DMS 273 treated with DMSO at 0.1 percent for 48 hours (cell line): ENCODE measurements at places on chromosomes 2 and 18.

DNA sequence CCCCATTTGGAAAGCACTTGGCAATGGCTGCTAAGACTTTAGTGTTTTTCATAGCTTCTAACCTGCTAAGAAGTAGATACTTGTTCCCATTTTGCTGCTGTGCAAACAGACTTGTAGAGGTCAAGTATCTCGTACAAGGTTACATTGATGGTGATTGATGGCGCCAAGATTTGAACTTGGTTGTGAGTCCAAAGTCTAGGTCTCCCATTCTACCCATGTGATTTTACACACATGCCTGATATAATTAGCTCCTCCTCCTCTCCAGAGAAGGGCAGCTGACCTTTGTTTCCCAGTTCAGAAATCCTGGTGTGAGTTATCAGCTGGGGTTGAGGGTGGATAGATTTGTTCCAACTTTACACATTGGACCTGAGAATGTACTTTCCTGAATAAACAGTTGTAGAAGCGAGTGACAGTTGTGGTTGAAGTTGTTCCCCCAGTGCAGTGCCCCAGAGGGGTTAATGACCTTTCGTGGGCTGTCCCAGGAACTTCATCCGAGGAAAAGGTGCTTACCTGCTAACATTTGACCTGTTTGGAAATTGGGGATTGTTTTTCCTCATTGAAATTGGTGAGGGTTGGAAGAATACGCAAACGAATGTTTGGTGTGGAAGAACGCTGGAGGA is 10.4 kb downstream of the TCF7L1 start:
- DNase-seq = no peak

- no peak for DNase-seq
Measured at GRCh38 chr2:12498704-12499103, 218.0 kb upstream of the TRIB2 start.

- no peak for DNase-seq
Measured at GRCh38 chr2:224027070-224027469, 12.0 kb downstream of the SERPINE2 start.

DNA sequence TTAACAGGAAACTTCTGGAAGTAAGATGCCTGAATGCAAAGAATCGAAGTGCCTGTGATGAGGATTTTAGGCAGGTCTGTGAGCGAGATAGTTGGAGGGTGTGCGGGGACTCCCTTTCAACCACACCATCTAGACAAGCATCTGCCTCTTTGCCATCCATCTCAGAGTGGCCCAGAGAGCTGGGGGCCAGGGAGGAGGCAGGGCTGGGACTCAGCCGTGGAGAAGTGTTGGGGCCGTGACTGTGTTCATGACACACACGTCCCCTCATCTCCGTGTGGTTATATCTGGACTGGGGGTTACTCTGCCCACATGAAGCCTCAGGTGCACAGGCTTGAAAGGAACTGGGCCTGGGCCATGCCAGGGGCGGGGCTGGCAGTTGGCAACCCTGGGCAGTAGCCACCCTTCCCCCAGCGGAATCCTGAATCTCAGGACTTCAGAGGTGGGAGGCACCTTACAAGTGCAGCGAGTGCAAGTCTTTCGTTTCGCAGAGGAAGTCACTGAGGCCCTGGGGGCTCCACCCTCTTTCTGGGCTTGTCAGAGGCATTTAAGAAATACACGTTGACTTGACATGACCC is 112.5 kb downstream of the SLC4A3 start:
- no peak for DNase-seq

DNA sequence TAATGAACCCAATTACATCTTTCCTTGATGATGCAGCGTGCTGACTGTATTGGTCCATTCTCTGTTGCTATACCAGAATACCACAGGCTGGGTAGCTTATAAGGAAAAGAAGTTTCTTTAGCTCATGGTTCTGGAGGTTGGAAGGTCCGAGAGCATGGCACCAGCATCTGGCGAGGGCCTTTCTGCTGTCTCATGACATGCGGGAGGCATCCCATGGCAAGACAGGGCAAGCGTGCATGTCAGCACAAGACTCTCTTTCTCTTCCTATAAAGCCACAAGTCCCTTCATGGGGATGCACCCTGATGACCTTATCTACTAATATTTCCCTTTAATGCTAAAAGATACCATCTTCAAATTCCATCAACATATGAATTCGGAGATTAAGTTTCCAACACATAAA is 122.8 kb upstream of the FHL2 start:
- DNase-seq = no peak

DNA sequence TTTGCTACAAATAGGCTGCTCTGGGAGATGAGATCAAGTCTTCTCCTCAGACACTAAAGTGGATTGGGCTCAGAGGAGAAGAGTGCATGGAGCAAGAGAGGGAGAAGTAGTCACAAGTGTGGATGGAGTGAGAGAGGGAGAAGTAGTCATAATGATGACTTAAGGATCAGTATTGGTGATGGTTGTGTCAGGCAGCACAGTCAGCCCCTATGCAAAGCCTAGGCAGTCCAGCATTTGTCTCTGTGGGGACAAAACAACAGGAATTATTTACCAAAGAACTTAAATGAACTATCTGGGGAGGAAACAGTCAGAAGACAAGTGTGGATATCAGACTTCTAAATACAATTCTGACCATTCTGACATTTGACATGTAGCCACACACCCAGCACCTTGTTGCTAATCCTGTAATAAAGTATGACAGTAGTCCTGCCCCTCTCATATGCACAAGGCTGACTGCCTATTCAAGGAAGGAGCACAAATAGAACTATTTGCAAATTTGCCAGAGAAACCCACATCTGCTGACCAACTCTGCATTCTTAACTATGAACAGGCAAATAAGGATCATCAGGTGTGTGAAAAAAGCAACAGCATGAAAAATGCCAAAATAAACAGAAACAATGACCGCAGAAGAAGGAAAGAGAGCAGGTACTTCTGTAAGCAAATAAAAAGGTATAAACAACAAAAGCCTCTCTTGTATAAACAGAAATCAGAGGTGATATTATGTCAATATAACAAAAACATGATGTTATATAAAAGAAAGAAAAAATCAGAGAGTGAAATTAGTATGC is 1597.9 kb upstream of the ACVR2A start:
- DNase-seq = no peak

- DNase-seq = no peak
Measured at GRCh38 chr2:41854227-41854626, 193.6 kb upstream of the PKDCC start.

- no peak for DNase-seq
Measured at GRCh38 chr2:240351088-240351741, 84.2 kb upstream of the GPC1 start.

DNA sequence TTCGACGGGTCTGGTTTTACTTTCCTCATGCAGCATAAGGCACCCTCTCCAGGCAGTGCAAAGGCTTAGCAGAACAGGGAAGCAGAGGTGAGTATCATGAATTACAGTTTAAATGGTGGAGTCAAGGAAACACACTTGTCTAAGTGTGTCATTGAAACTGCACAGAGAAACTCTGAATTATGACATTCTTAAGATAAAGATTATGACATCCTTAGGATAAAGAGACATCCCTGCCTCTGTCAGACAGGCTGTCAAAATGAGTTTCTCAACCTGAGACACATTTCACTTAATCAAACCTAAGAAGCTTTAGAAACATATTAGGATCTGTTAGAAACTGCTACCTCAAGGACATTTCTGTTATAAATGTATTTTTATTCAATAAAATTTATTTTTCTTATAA is 113.2 kb downstream of the DHRS9 start:
- DNase-seq = no peak

GRCh38 chr2:148718039-148718438 is 73.5 kb downstream of the EPC2 start:
- no peak for DNase-seq

DNA sequence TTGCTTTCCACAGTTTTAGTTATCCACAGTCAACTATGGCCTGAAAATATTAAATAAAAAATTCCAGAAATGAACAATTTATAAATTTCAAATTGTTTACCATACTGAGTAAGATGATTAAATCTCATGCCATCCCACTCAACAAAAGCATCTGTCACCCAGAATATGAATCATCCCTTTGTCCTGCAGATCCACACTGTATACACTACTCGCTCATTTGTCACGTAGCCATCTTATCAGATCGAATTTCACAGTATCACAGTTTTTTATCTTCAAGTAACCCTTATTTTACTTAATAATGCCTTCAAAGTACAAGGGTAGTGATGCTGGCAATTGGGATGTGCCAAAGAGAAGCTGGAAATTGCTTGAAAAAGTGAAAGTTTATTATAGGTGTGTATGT is 291.8 kb upstream of the LRATD1 start:
- DNase-seq = no peak

DNA sequence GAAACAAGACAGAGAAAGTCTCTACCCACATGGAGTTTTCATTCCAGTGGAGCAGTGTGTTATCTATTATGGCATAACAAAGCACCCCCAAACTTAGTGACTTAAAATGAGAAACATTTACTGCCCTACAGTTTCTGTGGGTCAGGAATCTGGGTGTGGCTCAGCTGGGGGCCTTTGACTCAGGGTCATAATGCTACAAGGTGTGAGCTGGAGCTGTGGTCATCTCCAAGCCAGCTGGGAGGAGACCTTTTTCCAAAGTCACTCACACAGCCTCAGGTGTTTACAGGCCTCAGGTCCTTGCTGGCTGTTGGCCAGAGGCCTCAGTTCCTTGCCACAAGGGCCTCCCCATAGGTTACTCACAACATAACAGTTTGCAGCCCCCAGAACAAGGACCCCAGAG is 169.2 kb downstream of the ETAA1 start:
- DNase-seq = no peak
